RPMI7951 (cell line): ENCODE measurements at places on chromosomes 13 and 19.

- peak; percentile 79 for DNase-seq
Observed at GRCh38 chr13:24502533-24503378, 9.8 kb downstream of the PARP4 start.

DNA sequence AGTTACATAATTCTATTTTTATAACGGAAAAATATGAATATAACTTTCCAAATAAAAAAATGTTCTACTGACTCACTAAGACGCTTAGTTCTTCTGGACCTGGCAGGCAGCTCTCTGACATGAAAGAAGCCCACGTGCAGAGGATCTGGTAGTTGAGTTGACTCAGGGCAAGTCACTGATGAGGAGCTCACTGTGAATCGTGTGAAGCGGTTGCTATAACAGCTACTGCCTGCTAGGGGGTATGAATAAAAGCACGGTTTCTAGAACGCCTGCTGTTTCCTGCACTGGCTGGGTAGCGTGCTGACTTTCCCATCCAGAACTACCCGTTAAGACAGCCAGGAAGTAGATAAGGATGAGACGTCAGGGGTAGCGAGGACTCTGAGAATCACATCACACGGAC is 54.7 kb upstream of the WASF3 start:
- no peak for DNase-seq

DNA sequence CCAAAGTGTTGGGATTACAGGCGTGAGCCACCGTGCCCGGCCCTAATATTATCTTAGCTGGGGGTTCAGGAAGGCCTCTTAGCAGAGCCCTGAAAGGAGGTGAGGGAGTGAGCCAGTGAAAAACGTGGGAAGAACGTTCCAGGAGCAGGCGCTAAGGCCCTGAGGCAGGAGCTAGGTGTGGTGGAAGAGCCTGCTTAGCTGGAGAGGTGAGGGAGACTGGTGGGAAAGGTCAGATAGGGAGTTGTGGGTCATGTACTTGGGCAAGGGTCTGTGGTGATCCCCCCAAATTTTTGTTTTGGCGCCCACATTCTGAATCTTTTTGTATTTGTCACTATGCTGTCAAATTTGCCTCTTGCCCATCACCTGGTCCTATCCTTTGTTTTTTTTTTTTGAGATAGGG is 5.1 kb upstream of the INAFM1 start:
- DNase-seq, result no peak

- DNase-seq, result peak; percentile 77
Observed at GRCh38 chr19:20423381-20424197, 142.0 kb downstream of the ZNF737 start.

GRCh38 chr19:38360839-38361631 is 13.3 kb upstream of the PSMD8 start:
- no peak for DNase-seq

GRCh38 chr19:33428627-33429125 is 55.2 kb downstream of the CEBPG start:
- no peak for DNase-seq

GRCh38 chr19:34226036-34226435 is 28.3 kb upstream of the GARRE1 start:
- no peak for DNase-seq

GRCh38 chr13:97279913-97280312 is 57.8 kb downstream of the MBNL2 start:
- peak; percentile 61 for DNase-seq

- no peak for DNase-seq
Observed at GRCh38 chr19:4018775-4019504, 11.4 kb downstream of the PIAS4 start.

DNA sequence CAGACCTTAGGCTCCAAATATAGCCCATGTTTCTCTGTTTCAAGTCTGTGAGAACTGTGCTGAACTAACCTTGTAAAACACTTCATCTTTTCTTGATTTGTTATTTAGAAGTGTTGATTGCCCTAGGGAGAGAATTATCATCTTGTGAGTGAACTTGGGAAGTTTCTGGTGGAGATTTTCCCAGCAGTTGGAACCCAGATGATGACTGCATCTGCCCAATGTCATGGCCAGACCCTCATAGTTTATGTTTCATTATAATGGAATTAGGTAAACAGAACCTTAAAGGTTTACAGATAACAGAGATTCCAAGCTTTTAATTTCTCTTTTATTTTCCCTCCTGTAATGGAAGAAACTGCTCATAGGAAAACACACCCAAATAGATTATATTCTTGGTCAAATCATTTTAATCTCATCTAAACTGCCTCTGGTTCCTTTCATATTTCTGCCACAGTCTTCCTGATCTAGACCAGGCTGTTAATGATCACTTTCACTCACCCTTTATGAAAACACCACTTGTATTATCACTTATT is 569.1 kb downstream of the KCTD12 start:
- no peak for DNase-seq

GRCh38 chr13:43546251-43546650 is 240.5 kb downstream of the ENOX1 start:
- DNase-seq, result peak; percentile 7

DNA sequence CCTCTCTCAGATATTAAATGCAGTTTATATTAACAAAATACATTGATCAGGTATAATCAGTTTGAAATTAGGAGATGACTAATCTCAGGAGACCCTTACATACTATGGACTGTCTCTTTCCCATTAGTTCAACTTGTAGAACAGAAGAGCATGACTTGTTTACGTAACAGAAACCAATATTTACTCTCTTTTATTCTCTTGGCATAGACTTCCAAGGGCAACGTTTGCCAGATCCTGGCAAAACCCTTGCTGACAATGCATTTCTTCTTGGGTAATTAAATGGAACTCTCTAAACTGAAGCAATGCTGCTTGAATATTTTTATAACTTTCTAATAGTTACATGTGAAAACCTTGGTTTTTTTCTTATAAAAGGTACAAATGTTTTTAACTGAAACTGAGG is 68.3 kb upstream of the MYO16 start:
- no peak for DNase-seq

DNA sequence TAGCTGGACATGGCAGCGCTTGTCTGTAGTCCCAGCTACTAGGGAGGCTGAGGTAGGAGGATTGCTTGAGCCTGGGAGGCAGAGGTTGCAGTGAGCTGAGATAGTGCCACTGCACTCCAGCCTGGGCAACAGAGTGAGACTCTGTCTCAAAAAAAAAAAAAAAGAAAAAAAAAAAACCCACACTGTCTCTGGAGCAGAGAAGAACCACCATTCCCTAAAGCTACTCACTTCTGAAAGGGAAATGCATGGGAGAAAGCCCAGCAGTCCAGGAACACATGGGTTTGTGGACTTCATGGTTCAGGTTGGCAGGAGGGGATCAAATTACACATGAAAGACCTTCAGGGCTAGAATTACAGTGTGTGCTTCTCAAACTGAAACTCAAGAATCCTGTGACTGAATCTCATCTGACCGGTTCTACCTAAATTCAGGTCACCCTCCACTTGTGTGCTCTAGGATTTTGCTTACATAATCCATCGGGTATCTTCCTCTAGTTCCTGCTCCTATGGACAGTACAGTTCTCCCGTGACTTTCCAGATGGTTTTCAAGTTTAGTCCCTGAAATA is 30.2 kb upstream of the CPB2 start:
- DNase-seq, result peak; percentile 52

DNA sequence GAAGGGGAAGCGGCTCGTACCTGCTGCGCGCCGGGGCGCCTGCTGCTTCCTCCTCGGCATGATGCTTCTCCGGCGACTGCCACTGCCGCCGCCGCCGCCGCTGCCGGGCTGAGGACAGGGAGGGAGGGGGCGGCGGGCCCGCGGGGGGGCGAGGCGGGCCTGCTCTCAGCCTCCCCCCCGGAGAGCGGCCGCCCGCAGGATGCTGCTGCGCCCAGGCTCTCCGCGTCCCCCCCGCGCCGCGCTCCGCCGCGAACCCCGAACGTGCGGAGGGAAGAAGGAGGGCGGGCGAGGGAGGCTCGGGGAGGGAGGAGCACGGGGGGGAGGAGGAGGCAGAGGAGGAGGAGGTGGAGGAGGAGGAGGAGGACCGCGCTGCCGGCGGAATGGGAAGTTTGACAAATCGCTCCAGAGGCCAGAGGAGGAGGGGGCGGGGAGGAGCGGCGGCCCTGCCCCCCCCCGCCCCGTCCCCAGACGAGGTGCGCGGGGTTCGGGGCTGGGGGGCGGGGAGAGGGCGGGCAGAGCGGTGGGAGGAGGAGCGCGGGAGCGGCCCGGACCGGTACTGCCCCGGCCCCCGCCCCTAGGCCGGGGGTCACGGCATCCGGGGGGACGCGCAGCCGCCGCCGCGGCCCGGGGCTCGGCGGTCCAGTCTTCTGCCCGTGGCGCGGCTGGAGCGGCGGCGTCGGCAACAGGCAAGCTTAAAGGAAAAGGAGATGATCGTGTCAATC is at the start of gene TSHZ3:
TSS of gene TSHZ3 (minus strand) at position 277 of the 722 bp plus-strand sequence. CDS start at position 60, 217 bp downstream.
- peak; percentile 91 for DNase-seq

- DNase-seq, result no peak
Observed at GRCh38 chr19:43634068-43634467, 5.6 kb downstream of the CADM4 start.

DNA sequence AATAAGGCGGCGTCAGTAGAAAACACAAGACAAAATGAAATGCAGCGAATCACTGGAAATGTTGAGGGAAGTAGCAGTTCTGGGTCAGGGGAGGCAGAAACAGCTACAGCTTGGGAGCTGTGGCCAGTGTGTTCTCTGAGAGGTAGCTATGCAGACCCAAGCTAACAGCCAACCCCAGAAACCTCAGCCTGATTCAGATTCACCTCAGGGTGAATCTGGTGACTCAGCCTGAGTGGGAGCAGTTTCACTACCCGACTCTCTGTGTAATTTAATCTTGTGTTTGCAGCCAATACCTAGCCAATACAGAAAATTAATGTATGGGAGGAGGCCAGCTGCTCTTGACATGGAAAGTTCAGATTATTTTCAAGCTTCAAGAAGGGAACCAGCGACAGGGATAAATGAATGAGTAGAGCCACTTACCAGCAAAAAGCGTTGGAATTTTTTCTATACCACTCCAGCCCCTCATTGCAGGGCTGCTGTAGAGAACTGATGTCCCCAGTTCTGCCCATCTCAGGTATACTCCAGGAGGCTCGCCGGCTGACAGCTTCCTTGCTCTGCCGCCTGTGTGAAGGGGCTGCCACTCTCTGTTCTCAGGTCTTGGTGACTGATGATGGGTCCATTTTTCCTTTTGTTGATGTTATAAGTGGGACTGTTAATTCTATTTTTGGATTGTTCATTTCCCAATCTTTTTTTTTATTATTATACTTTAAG is 8.9 kb downstream of the IGFL3 start:
- peak; percentile 89 for DNase-seq

- DNase-seq, result no peak
Observed at GRCh38 chr13:87941226-87941625, 270.1 kb downstream of the SLITRK5 start.

GRCh38 chr19:4260613-4261191 is 13.8 kb downstream of the YJU2 start:
- no peak for DNase-seq

GRCh38 chr13:93304868-93305613 is 78.4 kb downstream of the GPC6 start:
- DNase-seq, result no peak

DNA sequence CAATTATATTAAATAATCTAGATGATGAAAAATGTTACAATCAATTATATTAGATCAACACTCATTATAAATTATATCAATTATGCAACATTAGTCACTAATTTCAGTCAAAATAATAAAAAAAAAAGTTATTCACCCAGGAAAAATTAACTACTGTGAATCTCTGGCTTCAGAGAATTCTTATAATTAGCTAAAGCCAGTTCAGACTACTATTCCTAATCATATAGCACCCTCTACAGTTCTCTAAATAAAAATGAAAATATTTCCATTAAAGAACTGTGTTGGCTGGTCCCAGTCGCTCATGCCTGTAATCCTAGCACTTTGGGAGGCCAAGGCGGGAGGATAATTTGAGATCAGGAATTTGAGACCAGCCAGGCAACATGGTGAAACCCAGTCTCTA is 33.0 kb downstream of the XPO4 start:
- peak; percentile 4 for DNase-seq

DNA sequence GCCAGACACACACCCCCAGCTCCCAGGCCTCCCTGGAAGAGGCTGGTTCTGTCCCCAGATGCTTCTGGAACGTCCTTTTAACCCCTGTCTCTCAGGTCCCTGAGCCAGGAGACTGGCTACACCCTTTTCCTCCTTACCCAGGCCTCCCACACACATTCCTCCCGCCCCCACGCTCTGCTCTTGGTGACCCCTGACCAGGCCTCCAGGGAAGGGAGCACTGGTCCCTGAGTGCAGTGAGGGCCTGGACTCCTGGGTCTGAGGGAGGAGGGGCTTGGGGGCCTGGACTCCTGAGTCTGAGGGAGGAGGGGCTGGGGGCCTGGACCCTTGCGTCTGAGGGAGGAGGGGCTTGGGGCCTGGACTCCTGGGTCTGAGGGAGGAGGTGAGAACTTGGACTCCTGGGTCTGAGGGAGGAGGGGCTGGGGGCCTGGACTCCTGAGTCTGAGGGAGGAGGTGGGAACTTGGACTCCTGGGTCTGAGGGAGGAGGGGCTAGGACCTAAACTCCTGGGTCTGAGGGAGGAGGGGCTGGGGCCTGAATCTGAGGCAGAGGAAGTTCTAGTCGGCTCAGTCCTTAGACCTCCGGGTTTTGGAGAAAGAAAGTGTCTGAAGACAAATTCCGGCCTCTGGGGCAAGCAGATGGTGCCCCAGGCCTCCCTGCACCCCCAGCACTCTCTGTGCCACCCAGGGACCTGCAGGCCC is 527 bp downstream of the KLK6 start:
- DNase-seq, result no peak

DNA sequence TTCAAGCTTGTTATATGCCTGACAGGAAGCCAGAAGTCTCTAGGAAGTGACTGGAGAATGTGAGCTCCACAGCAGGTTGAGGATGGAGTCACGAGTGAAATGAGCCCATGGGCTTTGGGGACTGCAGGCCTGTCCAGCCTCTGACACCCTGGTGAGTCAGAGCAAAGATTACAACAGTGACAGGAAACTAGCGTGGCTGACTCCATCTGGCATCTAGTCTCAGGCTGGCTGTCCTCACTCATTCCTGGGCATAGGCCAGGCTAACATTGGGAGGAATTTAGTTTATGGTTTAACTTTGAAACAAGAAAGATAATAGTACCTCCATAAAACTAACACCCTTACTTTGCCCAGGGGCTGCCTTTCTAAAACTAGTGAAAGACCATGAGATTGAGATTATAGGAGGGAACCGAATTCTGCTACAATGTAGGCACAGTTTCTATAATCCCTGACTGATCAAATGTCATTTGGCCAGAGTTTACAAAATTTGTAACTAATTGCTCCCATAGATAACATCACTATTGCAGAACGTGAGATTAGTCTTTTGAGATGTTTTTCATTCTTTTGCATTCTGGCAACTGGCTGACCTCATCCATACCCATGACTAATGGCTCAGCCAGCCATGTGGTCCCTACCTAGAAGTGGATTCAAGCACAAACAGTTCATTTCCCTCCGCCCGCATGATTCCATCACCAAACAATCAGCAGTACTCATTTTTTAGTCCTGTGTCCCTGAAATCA is 28.4 kb downstream of the PSG1 start:
- peak; percentile 93 for DNase-seq

DNA sequence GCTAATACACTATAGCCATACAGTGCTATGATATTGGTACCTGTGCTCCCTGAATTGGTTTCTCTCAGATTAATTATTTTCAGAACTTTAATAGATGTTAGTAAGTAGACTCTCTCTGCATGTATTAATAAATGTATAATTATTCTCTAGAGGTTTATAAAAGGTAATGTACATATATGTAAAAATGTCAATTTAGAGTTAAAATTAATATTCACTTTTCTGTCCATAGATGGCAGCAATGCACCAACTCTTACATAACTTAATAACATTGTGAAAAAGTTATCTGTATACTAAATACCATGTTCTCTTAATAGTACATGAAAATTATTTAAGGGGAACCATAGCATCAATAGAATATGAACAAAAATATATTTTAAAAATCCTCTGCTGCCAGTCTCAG is 515.0 kb upstream of the KLHL1 start:
- DNase-seq, result no peak
